Panc1 (cell line): ENCODE measurements at places on chromosomes 13 and 19.

DNA sequence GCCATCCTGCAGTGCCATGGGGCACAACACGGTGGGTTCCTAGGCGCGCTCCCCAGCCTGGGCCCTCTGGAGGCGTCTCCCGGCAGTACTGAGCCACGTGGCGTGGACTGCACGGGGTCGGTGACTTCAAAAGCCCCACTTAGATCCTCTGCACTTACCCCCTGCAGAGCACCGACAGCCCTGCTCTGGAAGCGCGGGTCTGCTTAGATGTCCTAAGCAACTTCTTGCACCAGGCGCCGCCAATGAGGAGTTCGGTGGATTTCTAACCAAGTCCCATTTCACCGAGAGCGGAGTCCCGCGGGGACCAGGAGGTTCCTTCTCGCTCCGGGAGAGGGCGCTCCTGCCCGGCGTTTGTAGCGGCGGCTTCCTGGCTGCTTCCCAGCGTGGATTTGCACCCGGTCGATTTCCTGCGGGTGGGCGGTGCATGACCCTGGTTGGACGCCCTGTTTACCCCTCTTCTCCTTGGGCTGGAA, 25.2 kb upstream of the ZNF845 start:
- peaks cover 4% of the 10 kb centered on the region; the same call in 1 of the 2 replicates for H3K4me1 ChIP-seq
- DNase-seq, result no peak
- H3K27ac ChIP-seq, result no peak overlapping the region
- H3K36me3 ChIP-seq, result no peaks in the 10 kb centered on the region
- H3K4me3 ChIP-seq, result no peak overlapping the region

DNA sequence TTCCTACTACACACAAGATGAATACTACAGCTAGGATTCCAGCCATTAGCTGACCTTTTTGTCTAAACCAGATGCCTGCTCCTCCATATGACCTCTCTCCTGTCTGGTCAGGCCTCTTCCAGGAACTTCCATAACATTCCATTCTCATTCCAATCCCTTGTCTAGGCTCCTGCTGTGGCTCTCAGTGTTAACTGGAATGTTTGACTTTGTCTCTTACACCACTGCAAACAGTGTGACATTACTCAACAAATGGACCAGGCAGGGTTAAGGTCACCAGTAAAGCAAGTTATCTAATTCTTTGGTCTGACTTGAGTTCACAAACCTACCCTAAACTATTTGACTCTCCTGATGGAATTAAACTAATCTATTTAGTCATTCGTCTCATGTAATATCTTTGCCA, 2.1 kb upstream of the GPC6 start:
- DNase-seq, result no peak
- no peak overlapping the region for H3K4me3 ChIP-seq
- H3K27ac ChIP-seq, result no peak overlapping the region
- H3K36me3 ChIP-seq, result no peaks in the 10 kb centered on the region

DNA sequence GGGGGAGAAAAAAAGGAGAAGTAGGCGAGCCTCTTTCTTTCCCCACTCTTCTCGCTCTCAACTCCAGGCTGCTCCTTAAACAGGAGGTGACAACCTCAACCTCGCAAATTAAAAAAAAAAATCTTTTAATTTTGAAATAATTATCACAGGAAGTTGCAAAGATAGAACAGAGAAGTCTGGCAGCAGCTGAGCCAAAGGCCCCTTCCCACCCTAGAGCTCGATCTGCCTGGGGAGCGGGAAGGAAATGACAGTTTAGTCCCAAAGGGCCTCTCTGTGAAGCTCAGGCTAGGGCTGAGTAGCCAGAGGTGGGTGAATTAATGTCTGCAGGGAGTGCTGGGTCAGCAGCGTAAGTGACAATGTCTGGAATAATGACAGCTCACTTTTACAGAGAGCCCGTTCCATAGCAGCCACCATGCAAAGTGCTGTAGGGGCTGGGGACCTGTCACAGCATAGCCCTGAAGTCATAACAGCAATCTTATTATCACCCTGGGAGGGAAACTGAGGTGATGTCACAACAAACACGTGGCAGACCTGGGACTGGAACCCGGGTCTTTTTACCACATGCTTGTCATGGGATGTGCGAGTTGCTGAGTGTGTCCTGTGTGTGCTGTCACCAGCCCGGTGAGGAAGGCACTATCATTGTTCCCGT, 8.8 kb upstream of the CD22 start:
- no peak overlapping the region for H3K4me3 ChIP-seq
- H3K27ac ChIP-seq, result no peak overlapping the region
- H3K36me3 ChIP-seq, result no peaks in the 10 kb centered on the region
- no peak for DNase-seq
- no peaks in the 10 kb centered on the region for H3K27me3 ChIP-seq

- peak overlapping the region; percentile 78 for H3K27ac ChIP-seq
- H3K36me3 ChIP-seq, result no peaks in the 10 kb centered on the region
- H3K27me3 ChIP-seq, result no peaks in the 10 kb centered on the region
- no peak for DNase-seq
- peaks cover 15% of the 10 kb centered on the region for H3K4me1 ChIP-seq
- peak overlapping the region; percentile 61 for H3K4me3 ChIP-seq
Measured at GRCh38 chr19:19062454-19063182, 1.2 kb upstream of the SLC25A42 start.

GRCh38 chr19:13707915-13708314, 56.4 kb upstream of the MRI1 start:
- DNase-seq, result no peak
- H3K27me3 ChIP-seq, result no peaks in the 10 kb centered on the region
- no peak overlapping the region for H3K27ac ChIP-seq
- no peaks in the 10 kb centered on the region; the same call in 1 of the 2 replicates for H3K4me1 ChIP-seq
- H3K4me3 ChIP-seq, result no peak overlapping the region

DNA sequence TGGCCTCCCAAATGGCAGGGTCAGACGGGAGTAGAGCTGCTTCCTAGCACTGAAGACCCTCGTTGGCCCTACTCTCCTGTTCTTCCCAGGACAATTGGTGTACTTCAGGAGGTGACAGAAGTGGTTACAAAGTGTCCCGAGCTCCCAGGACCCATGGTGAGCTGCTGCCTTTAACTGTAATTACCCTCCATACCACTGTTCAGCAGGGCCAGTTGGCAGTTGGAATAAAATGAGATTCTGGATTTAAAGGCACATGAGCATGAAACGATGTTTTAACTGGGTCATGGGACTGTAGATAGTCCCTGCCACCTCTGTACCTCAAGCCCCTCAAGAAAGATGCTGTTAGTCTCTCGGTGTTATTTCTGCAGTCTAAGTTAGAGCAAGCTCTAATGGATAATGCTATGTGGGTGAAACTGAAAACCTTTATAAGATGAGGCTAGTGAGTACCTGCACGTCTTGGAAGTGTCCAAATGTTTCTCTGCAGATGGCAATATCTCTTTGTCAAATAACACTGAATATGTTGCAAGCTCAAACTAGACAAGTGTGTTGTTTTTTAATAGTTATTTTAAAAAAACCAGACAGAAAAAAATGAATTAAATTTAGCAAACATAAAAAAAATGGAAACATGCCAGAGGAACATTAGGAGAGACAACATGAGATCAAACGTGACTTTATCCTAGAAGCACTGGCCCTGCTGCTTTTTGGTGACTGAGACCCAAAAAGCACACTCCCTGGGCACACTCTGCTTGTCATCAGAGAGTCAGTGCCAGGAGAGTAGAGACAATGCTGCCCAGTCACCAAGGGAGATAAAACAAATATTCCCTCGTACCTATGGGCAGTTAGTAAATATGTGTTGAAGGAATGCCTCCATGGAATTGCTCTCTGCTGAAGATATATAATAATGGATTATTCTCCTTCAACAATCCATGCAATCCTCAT, 266.3 kb downstream of the LMO7 start:
- H3K36me3 ChIP-seq, result no peaks in the 10 kb centered on the region
- no peak overlapping the region for H3K27ac ChIP-seq
- DNase-seq, result no peak

GRCh38 chr13:49649963-49650312, 21.6 kb downstream of the ARL11 start:
- no peak overlapping the region for H3K27ac ChIP-seq
- H3K36me3 ChIP-seq, result peaks cover 2% of the 10 kb centered on the region; the same call in 1 of the 2 replicates
- DNase-seq, result no peak

GRCh38 chr19:35978832-35979365, 16.1 kb upstream of the SDHAF1 start:
- DNase-seq, result no peak
- no peaks in the 10 kb centered on the region for H3K36me3 ChIP-seq
- no peaks in the 10 kb centered on the region for H3K4me1 ChIP-seq
- no peak overlapping the region for H3K4me3 ChIP-seq
- H3K27ac ChIP-seq, result no peak overlapping the region
- peaks cover 7% of the 10 kb centered on the region; the same call in 1 of the 2 replicates for H3K27me3 ChIP-seq

DNA sequence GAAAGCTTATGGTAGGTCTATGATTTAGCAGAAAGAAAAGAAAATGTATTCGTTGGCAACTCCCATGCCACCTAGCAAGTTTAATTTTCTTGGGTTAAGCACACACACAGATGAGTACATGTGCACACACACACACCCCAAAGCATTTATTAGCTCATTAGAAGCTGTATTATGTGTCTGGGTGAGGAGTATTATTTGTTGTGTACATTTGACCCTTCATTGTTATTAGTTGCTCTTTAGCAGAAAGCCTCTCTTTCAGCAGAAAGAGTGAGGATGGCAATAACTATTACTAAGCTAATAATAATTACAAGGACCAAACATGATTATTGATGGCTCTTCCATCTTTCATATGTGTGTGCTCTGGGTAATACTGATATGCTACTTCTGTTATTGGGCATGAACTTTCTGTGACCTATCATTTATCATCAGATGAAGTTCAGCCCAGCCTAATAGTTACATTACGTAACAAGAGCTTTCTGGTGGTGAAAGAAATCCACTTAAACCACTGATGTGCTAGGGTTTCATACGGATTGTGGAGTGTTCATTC, 177.4 kb upstream of the OBI1 start:
- H3K27me3 ChIP-seq, result no peaks in the 10 kb centered on the region
- H3K4me1 ChIP-seq, result no peaks in the 10 kb centered on the region
- H3K4me3 ChIP-seq, result no peak overlapping the region
- DNase-seq, result no peak

DNA sequence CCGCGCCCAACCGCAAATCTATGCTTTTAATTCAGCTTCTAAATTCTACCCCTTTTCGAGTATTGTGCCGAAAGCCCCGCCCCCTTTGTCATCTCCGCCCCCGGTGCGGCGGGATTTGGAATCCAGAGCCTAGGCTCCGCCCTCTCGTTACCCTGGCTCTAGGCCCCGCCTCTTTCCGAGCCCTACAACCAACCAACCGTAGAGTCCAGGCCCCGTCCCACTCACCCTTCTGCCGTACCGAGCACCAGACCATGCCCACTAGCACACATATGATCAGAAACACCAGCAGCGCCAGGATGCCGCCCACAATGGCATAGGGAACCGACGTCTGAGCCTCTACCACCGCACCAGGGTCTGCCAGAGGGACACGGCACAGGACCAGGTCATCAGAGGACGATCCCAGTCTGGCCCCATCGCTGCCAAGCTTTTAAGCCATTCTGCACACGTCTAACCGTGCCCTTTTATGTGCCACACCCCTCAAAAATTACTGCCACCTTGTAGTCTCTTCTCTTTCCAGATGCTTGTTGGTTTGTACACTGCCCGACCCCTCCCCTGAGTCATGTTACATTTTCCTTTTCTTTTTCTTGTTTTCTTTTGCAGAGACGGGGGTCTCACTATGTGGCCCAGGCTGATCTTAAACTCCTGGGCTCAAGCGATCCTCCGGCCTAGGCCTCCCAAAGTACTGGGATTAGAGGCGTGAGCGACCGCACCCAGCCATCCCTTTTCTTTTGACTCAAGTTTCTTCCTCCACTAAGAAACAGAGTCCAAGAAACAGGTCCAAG, 4.7 kb upstream of the ZNF428 start:
- H3K4me1 ChIP-seq, result no peaks in the 10 kb centered on the region
- H3K27ac ChIP-seq, result no peak overlapping the region
- H3K27me3 ChIP-seq, result no peaks in the 10 kb centered on the region
- DNase-seq, result no peak

DNA sequence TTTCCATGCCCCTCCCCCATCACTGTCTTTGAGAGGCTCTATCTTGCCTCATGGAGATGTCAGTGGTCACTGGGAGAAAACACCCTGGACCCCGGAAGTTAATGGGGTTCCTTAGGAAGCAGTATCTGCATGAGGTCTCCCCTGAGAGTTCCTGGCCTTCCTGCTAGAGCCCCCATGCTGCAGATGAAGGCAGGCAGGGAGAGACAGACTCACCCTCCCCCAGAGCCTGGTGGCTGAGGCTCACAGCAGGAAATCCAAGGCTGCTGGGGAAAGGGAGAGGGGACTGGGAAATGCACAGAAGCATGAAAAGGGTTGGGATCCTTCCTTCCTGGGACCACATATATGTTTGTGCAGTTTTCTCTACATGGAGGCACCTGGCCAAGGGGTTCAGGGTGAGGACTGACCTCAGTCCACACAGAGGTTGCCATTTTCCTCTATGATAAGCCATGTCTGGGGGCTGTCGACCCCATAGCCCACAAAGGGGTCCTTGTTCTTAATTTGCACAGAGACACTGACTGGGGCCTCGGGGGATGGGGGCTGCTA, 95.4 kb downstream of the RNASEH2B start:
- no peaks in the 10 kb centered on the region for H3K36me3 ChIP-seq
- DNase-seq, result no peak

GRCh38 chr13:23848019-23848418, 41.2 kb downstream of the MIPEP start:
- no peak overlapping the region for H3K4me3 ChIP-seq
- H3K4me1 ChIP-seq, result no peaks in the 10 kb centered on the region
- H3K36me3 ChIP-seq, result no peaks in the 10 kb centered on the region
- no peak overlapping the region for H3K27ac ChIP-seq
- H3K27me3 ChIP-seq, result no peaks in the 10 kb centered on the region

DNA sequence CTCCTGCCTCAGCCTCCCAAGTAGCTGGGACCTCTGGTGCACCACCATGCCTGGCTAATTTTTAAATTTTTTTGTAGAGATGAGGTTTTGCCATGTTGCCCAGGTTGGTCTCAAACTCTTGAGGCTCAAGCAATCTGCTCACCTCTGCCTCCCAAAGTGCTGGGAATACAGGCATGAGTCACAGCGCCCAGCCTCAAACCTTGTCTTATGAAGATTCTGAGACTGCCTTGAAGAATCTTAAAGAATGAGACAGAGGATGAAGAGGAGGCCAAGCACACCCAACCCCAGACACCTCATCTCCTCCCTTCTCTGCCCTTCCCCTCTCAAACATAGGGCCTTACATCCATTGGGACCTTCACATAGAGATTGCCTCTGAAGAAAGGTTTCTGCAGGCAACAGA, 179.7 kb downstream of the ABCC4 start:
- no peaks in the 10 kb centered on the region for H3K27me3 ChIP-seq
- no peaks in the 10 kb centered on the region for H3K36me3 ChIP-seq
- peaks cover 11% of the 10 kb centered on the region for H3K4me1 ChIP-seq
- DNase-seq, result no peak

- H3K27ac ChIP-seq, result no peak overlapping the region
- no peaks in the 10 kb centered on the region for H3K4me1 ChIP-seq
- no peaks in the 10 kb centered on the region for H3K36me3 ChIP-seq
- DNase-seq, result no peak
- no peak overlapping the region for H3K4me3 ChIP-seq
Measured at GRCh38 chr13:44272692-44273091, 100.9 kb upstream of the SERP2 start.
